ENCODE measurements at places on chromosomes 4 and X.

- no peaks in the 10 kb centered on the region for H3K27me3 ChIP-seq
- DNase-seq = peak; percentile 35
- no peaks in the 10 kb centered on the region for H3K36me3 ChIP-seq
- peaks cover 6% of the 10 kb centered on the region for H3K4me1 ChIP-seq
- peak overlapping the region; percentile 78 for H3K27ac ChIP-seq
These were observed 886 bp upstream of the WWC2 start for GRCh38 chr4:183098019-183098722.

DNA sequence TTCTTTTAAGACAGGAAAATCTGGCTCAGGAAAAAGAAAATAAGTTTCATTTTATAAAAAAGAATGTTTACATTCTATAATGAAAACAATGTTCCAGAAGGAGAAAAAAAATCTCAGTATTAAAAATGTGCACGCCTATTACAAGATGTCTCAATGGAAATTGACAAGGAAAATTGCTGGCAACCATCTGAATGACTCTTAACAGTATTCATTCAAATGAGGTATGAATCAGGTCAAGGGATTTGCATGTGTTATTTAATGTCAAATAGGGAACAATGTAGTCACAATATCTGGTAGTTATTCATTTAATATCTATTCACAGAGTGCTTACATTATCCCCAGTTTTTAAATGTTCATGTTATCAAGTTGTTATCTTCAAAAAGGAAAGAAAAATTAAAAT, 208.4 kb upstream of the TRAM1L1 start:
- no peaks in the 10 kb centered on the region for H3K4me1 ChIP-seq
- no peak overlapping the region for H3K4me3 ChIP-seq
- no peak overlapping the region for H3K27ac ChIP-seq
- no peak for DNase-seq
- no peaks in the 10 kb centered on the region for H3K36me3 ChIP-seq

GRCh38 chr4:22130741-22131140, 182.2 kb upstream of the KCNIP4 start:
- no peaks in the 10 kb centered on the region for H3K4me1 ChIP-seq
- no peak overlapping the region for H3K4me3 ChIP-seq
- DNase-seq = no peak
- H3K27ac ChIP-seq = no peak overlapping the region
- H3K27me3 ChIP-seq = no peaks in the 10 kb centered on the region

- H3K36me3 ChIP-seq = no peaks in the 10 kb centered on the region
- H3K27ac ChIP-seq = no peak overlapping the region
- H3K27me3 ChIP-seq = no peaks in the 10 kb centered on the region
- H3K4me3 ChIP-seq = no peak overlapping the region
These were observed 27.2 kb upstream of the SLC6A14 start for GRCh38 chrX:116409219-116409618.

DNA sequence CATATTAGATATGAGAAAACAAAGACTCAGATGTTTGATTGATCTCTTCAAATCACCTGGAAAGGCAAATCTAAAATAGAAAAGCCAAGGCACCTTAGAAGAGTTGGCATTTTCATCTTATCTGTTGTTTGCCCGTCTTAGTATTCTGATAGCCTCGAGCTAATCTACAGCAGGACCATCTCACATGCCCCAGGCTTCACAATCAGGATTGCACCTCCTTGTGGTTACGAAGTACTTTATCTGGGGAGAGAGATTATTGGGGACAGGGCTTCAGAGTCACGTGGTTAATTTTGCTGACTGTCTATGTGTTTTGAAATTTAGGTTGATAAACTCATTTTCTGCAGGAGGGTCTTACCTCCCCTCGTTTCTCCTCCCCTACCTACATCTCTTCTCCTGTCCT, 313.1 kb upstream of the ANXA10 start:
- H3K27ac ChIP-seq = no peak overlapping the region
- no peak overlapping the region for H3K4me3 ChIP-seq
- H3K27me3 ChIP-seq = no peaks in the 10 kb centered on the region
- no peaks in the 10 kb centered on the region for H3K4me1 ChIP-seq
- no peak for DNase-seq
- no peaks in the 10 kb centered on the region for H3K36me3 ChIP-seq

DNA sequence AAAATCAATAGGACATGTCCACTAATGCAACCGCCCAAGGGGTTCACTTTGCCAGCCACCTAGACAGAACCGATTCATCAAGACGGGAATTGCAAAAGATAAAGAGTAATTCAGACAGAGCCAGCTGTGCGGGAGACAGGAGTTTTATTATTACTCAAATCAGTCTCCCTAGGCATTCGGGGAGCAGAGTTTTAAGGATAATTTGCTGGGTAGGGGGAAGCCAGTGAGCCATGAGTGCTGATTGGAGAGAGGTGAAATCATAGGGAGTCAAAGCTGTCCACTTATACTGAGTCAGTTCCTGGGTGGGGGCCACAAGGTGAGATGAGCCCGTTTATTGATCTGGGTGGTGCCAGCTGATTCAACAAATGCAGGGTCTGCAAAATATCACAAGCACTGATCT, 8.5 kb downstream of the TMEM184C start:
- H3K4me3 ChIP-seq = no peak overlapping the region
- no peaks in the 10 kb centered on the region for H3K27me3 ChIP-seq
- no peak overlapping the region for H3K27ac ChIP-seq
- H3K4me1 ChIP-seq = no peaks in the 10 kb centered on the region
- DNase-seq = no peak

DNA sequence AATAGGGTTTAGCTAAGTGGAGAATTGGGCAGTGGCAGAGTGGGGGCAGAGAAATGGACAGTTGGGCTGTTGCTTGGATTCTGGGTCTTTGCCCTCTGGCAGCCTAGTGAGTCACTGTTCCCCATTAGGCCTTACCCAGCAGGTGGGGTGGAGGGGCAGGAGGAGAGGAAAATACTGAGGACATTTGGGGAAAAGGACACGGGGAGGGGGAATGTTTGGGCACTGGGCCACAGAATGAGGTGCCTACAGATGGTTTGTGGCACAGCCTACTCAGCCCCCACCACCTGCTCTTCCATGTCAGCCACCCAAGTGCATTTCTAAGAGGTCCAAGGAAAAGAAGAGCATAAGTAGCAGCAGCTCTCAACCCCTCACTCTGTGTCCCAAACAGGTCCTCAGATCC, 13.0 kb downstream of the SLC16A2 start:
- no peaks in the 10 kb centered on the region for H3K4me1 ChIP-seq
- no peak overlapping the region for H3K27ac ChIP-seq
- H3K4me3 ChIP-seq = no peak overlapping the region
- no peak for DNase-seq

DNA sequence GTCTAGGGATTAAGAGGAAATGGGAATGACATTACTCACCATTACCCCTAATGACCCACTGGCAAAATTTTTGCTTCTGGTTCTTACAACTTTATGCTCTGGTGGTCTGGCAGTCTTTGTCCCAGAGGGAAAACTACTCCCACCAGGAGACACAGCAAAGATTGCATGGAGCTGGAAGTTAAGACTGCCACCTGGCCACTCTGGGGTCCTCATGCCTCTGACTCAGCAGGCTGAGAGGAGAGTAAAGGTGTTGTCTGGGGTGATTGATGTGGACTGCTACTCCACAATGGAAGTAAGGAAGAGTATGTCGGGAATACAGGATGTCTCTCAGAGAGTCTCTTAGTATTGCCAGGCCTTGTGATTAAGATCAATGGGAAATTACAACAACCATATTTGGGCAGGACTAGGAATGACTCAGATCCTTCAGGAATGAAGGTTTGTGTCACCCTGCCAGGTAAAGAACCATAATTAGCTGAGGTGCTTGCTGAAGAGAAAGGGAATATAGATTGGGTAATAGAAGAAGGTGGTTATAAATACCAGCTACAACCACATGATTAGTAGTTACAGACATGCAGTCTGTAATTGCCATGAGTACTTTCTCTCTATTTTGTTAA, 215.5 kb downstream of the GPAT3 start:
- DNase-seq = no peak
- H3K27ac ChIP-seq = no peak overlapping the region
- H3K4me1 ChIP-seq = no peaks in the 10 kb centered on the region
- no peaks in the 10 kb centered on the region for H3K36me3 ChIP-seq

DNA sequence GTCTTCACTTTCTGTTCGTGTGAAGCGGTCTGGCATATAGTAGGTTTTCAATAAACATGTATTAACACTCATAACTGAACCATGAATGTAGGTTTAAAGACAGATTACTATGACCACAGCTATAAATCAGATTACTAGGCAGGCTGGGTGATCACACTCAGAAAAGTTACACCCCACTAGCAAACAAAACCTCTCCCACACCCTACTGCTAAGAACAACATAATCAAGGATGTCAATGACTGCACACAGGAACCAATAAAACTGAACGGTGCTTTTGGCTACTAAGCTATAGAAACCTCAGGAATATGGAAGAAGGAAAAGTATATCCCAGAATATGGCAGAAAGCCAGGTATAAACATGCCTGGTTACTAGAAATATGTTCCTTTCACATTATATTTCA, 676.9 kb downstream of the SMARCA1 start:
- no peak overlapping the region for H3K4me3 ChIP-seq
- no peak for DNase-seq
- H3K27ac ChIP-seq = no peak overlapping the region

GRCh38 chr4:70182517-70183167, 12.9 kb upstream of the ODAM start:
- no peak for DNase-seq
- H3K4me3 ChIP-seq = no peak overlapping the region
- H3K4me1 ChIP-seq = no peaks in the 10 kb centered on the region
- no peaks in the 10 kb centered on the region for H3K36me3 ChIP-seq

DNA sequence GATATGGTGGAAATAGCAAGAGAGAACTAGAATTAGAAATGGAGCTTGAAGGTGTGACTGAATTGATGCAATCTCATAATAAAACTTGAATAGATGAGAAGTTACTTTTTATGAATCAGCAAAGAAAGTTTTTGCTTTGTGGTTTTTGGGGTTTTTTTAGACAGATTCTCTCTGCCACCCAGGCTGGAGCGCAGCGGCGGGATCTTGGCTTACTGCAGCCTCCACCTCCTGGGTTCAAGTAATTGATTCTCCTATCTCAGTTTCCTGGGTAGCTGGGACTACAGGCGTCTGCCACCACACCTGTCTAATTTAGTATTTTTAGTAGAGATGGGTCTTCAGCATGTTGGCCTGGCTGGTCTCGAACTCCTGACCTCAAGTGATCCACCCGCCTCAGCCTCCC, 23.7 kb upstream of the NEIL3 start:
- no peak overlapping the region for H3K4me3 ChIP-seq
- H3K27me3 ChIP-seq = no peaks in the 10 kb centered on the region
- no peak for DNase-seq
- H3K4me1 ChIP-seq = no peaks in the 10 kb centered on the region
- no peaks in the 10 kb centered on the region for H3K36me3 ChIP-seq

DNA sequence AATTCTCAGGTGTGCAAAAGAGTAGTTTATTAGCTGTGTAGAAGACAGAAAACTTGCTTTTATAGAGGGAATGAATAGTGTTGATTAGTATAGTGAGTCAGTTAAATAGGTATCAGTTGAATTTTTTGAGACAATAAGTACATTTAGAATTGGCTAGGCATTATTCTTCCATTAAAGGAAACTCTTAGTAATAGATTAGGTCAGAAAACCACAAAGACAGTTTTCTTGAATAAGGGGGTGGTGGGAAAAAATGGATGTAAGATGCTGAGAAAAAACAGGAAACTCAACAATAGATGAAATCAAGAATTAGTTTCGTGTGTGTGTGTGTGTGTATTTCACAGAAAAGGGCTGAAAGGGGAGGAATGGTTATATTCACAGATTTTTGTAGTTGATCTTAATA, 16.8 kb downstream of the CD38 start:
- H3K4me1 ChIP-seq = no peaks in the 10 kb centered on the region
- no peaks in the 10 kb centered on the region for H3K36me3 ChIP-seq
- no peaks in the 10 kb centered on the region for H3K27me3 ChIP-seq

DNA sequence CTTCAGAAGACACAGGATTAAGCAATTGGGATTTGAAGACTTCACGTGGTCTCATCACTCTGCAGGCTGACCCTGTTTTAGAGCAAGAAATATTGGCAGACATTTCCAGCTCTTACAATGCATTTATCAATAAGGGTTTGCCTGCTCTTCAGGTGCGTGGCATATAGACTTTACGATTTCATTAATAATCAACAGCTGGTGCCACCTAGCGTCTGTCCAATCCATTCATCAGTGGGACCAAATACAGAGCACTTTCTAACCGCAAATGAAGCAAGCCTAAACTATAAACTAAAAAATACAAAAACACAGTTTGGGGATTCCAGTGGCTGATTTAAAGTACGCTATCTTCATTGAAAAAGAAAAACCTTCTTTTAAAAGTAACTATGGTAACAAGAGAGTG, 125.4 kb upstream of the DMD start:
- no peak for DNase-seq
- H3K4me3 ChIP-seq = no peak overlapping the region
- H3K4me1 ChIP-seq = no peaks in the 10 kb centered on the region
- no peaks in the 10 kb centered on the region for H3K36me3 ChIP-seq

GRCh38 chrX:111376486-111376885, 35.5 kb downstream of the DCX start:
- no peak overlapping the region for H3K27ac ChIP-seq
- no peaks in the 10 kb centered on the region for H3K27me3 ChIP-seq
- peaks cover 7% of the 10 kb centered on the region for H3K4me1 ChIP-seq
- no peaks in the 10 kb centered on the region for H3K36me3 ChIP-seq
- H3K4me3 ChIP-seq = no peak overlapping the region
- DNase-seq = no peak

GRCh38 chr4:149836546-149836945, 20.9 kb upstream of the IQCM start:
- no peaks in the 10 kb centered on the region for H3K4me1 ChIP-seq
- no peak overlapping the region for H3K4me3 ChIP-seq
- no peaks in the 10 kb centered on the region for H3K27me3 ChIP-seq

DNA sequence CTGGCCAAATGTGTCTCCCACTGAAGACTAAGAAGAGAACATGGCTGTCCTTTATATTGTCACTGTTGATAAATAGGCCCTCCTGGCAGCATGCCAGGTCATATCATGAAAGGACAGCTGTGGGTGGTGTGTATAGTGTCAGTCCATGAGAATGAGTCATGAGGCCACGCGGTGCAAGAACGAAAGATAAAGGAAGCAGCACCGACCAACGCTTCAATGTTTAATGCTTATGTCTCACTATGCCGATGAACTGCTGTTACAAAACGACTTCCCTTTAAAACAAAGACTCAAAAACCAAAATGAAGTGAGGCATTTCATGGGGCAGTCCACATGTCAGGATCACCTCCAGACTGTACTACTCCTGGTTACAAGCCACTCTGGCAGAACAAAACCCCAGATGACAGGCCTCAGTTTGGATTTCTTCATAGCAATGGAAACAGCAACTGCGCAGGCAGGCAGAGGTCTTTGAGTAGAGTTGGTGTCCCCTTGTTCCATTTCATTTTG, 5.2 kb upstream of the TCEANC start:
- no peak for DNase-seq
- peaks cover 3% of the 10 kb centered on the region for H3K4me1 ChIP-seq
- no peak overlapping the region for H3K27ac ChIP-seq

- H3K4me1 ChIP-seq = no peaks in the 10 kb centered on the region
- H3K27me3 ChIP-seq = no peaks in the 10 kb centered on the region
- H3K4me3 ChIP-seq = no peak overlapping the region
- peaks cover 20% of the 10 kb centered on the region for H3K36me3 ChIP-seq
- no peak overlapping the region for H3K27ac ChIP-seq
These were observed 29.9 kb downstream of the UPRT start for GRCh38 chrX:75303795-75304194.

- no peak for DNase-seq
- no peaks in the 10 kb centered on the region for H3K36me3 ChIP-seq
- H3K27ac ChIP-seq = no peak overlapping the region
These were observed 67.5 kb upstream of the NKX1-1 start for GRCh38 chr4:1473718-1474117.

GRCh38 chr4:7838136-7838782, 101.4 kb downstream of the AFAP1 start:
- no peaks in the 10 kb centered on the region for H3K4me1 ChIP-seq
- peaks cover 4% of the 10 kb centered on the region for H3K36me3 ChIP-seq
- no peaks in the 10 kb centered on the region for H3K27me3 ChIP-seq

All from neuronal stem cell (in vitro differentiated cells).